Activated CD8-positive, alpha-beta memory T cell treated with anti-CD3 and anti-CD28 coated beads for 36 hours (primary cell): ENCODE measurements at places on chromosomes 5 and 9. TPM values are rescaled to one million over a fixed set of nuclear protein-coding genes. Genes with fewer than 3 reads are reported as not detected.

MYMK gene
- not detected for total RNA-seq

OR1Q1 gene
- not detected for total RNA-seq

REXO4 gene
- total RNA-seq = 49.5 TPM

KCNN2 gene
- not detected for total RNA-seq

IRX1 gene
- not detected for total RNA-seq
